CD4-positive, alpha-beta T cell treated with Interleukin-17A for 1 hour (primary cell): ENCODE measurements at places on chromosomes 3 and 15.

GRCh38 chr15:63029676-63030075 is 12.9 kb upstream of the TPM1 start:
- no peak for DNase-seq

DNA sequence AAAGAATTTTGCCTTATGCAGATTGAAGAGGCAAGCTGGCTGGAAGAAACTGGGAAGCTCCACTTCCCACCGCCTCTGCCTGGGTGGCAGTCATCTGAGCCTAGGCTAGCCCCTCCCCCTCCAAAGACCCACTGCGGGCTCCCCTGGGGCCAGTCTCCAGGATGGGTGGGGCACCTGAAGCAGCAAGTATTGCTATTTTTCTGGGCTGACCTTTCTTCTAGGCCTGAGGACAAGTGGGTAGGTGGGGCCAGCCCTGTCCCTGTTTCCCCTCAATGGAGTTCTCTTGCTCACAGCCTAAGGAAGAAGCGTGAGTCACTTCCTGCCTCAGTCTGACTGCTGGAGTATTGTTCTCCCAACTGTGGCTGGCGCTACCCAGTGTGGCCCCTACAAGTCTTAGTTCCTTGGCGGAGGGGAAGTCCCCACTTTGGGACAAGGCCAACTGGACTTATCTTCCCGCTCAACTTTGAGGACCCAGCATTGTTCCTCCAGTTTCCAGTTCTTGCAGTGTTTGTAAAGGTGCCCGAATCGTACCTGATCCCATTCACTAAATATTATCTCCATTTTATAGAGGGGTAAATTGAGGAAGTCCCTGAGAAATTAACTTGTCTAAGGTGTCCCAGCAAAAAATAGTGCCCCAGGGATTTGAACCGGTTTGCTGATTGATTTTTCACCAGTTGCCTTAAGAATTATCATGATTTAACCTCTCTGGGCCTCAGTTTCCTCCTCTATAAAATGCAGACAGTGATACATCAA is 1.4 kb downstream of the FURIN start:
- DNase-seq: peak; percentile 42

GRCh38 chr3:175399156-175399840 is 540.2 kb downstream of the NAALADL2 start:
- DNase-seq: no peak

DNA sequence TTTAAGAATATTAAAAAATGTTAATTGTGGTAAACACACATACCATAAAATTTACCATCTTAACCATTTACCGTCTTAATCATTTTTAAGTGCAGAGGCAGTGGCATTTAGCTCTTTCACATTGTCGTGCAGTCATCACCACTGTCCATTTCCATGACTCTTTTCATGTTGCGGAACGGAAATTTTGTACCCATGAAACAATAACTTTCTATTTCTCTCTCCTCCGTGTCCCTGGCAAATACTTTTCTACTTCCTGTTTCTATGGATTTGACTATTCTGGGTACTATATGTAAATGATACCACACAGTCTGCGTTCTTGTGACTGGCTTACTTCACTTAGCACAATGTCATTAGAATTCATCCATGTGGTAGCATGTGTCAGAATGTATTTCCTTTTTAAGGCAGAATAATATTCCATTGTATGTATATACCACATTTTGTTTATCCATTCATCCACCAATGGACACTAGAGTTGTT is 27.9 kb downstream of the AKAP13 start:
- DNase-seq: peak; percentile 45

- DNase-seq: no peak
Observed at GRCh38 chr15:69786136-69786701, 311.5 kb downstream of the TLE3 start.

DNA sequence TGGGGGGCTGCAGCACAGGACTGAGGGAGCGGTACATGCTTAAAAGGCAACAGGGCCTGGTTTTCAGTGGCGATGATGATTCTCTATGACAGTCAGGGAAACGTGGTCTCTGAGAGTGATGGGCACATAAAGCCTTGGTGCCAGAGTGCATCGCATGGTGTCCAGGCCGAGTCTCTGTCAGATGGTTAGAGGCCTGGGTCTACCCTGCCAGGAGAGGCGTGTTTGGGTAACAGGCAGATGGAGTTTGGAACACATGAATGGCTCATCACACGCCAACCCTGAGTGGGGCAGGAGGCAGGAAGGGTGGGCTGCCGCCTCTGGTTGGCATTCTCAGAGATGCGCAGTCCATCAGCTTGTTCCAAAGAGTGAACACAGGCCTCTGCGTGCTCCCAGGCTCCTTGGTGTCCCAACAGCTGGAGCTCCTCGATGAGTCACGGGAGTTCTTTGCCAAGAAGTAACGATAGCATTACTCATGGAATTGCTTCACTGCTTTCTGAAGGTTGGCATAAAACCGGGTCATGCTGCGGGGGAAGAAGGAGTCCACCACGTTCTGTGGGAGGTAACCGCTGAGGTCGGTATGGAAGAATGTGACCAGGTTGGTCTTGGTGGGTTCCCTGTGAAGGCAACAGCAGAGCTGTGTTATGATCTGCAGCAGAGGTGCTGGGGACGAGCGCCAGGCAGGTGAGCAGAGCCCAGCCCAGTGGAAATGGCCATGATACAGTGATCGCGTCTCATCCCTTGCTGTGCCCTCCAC is 11.0 kb downstream of the STARD5 start:
- DNase-seq: no peak

DNA sequence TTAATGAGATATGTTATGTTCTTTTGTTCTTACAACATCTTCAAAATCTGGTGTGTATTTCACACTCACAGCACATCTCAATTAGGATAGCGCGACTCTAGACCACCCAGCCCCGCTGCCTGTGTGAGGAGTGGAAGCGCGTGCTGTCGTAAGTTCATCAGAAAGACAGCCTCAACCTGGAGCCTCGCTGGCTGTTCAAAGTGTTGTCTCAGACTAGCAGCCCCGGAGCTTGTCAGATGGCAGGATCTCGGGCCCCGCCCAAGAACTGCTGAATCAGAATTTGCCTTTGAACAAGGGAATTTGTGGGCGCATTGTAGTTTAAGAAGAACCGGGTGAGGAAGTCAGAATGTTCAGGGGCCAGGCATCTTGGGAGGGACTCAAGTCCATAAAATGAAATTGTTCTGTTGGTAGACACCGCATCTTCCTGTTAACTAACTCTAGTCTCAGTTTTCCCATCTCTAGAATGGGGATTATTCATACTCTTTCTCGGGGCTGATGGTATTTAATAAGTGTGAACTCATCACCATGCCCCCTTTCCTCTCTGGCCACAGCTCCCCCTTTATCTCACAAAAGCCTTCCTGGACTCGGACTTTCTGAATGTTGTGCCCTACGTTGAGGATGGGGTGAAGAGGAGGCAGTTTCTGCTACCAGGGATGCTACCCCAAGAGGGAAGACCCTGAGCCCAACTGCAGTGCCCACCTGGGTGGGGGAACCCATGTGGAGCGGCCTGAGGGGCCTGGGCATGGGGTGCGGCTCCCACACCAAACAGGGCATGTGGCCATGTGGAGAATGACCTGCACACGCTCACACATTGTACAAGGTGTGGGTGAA is 40.4 kb downstream of the BHLHE40 start:
- DNase-seq: peak; percentile 83

GRCh38 chr3:70951316-70951715 is 632.2 kb downstream of the FOXP1 start:
- DNase-seq: no peak

GRCh38 chr3:146262371-146263110 is 11.6 kb upstream of the PLSCR4 start:
- no peak for DNase-seq

DNA sequence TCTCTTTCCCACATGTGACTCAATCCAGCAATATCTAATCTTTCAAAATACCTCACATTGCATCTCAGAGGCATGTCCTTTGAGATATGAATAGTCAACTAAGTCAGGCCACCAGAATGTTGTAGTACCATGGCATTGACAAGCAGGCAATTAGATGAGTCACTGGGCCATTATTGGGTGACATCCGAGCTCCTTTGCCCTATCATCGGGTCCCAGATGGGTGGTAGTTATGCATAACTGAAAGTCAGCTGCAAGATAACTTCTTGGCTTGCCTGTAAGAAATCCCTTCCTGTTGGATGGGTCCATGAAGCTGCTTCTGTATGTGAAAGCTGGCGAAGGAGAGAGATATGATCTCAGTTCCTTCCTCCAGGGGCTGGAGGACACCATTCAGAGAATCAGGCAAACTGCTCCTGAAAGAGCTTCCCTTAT is 32.8 kb downstream of the ARRDC4 start:
- no peak for DNase-seq

DNA sequence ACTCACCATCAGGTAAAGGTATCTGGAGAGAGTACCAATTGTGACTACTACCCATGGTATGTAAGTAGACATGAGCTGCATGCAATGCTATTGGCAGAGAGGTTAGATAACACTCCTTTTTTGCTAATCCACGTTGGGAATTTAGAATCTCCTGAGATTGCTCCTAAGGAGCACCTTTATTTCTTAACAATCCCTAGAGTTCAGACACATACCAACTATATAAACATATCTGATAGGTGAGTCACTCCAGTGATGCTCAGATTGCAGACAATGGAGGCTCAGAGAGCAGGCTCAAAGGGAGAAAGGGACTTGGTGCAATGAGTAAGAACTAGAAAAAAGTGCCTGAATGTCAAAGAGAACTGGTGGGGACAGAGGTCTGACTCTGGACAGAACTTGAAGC is 47.0 kb upstream of the LRRFIP2 start:
- no peak for DNase-seq

GRCh38 chr15:68465861-68466560 is 34.0 kb upstream of the ITGA11 start:
- no peak for DNase-seq

DNA sequence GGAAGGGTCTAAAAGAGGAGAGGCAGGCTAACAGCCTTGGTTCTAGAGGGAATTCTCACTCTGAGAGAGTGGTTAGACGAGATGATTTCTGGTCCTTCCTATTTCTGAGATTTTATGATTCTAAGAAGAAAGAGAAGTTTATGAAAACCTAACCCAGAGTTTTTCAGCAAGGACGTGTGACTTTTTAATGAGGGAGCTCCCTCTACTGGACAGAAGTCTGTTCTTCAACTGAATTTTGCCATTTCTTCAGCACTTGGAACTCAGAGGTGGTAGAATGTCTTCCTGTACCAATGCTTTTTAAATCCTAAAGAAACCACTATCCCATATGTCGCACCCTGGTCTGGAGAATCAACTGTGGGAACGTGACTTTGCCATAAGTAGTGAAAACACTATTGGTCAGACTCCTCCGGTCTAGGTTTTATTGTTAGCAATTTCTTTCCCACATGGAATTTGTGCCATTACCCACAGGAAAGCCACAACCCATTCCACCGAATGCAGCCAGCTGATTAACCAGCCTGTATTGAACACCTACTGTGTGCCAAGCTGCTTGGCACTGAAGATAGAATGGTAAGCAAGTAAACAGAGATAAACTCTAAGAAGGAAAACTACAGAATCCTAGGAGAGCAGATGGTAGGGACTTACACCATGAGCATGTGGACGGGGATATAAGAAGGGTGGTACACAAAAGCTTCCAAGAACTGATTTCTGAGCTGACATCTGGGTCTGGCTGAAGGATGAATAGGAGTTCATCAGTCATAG is 199.5 kb upstream of the LMCD1 start:
- DNase-seq: peak; percentile 49

DNA sequence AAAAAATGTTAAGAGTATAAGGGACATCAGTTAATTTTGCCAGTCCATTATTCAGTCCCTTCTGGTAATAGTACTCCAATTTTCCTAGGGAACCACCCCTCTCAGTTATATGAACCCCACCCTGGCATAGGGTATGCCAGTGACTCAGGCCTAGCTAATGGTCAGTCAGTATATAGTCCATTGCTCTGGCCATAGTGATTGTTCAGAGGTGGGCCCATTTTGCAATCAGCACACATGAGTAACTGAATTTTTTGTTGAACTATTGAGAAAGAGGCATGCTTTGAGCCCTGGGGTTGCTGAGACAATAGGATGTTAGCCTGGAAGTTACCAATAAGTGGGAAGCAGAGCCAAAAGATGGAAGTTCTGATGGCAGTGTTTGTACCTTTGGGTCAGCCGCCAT is 4.1 kb downstream of the LRCH3 start:
- DNase-seq: no peak

DNA sequence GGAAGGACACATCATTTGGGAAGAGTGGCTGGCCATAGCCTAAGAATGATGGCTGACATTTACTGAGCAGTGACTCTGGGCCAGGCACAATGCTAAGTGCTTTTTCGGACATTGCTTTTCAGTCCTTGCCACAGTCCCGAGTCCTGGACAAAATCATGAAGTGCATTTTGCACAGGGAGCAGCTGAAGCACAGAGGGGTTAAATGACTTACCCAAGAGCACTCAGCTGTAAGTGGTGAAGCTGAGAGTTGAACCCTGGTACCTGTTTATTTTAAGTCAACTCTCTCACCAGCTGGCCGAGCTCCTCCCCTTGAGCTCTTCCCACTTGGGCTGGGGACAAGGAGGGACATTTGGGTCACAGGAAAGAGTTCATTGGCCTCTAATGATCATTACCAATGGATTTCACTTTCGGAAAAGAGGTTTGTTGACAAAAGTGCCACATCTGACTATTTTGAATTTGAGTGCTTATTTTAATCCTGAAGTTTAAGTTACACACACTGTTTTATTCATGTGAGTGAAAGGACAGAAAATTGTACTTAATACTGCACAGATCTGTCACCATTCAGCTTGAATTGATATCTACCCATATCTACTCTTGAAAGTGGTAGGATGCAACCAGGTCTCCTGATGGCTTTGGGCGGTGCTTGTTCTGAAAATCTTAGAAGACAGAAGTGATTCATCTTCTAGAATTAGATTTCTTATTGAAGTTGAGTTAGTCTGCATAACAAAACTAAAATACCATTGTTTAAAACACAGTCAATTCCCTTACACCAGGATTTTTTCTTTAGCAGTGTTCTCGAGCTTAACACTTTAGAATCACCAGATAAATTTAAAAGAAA is 368.7 kb upstream of the PROK2 start:
- no peak for DNase-seq

- DNase-seq: no peak
Observed at GRCh38 chr3:69690-70089, 126.9 kb upstream of the CHL1 start.

GRCh38 chr3:63060412-63060811 is 185.2 kb upstream of the CADPS start:
- DNase-seq: no peak

- DNase-seq: no peak
Observed at GRCh38 chr3:70742081-70742480, 429.6 kb upstream of the MDFIC2 start.

DNA sequence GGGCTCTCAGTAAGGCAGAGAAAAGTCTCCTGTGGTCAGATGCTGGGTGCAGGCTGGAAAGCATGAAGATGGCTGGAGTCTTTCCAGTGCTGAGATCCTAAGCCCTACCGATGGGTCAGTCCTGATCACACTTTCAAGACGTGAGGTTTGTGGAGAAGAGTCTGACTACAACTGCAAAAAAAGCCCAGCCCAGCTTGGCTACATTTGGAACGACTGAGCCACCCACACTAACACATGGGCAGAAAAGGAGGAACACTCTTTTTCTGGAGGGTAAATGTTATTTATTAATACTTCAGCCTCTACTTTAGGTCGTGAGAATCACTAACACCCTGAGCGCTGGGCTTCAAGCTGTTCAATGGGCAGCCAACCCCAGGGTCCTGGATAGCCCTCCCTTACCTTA is 22.0 kb upstream of the C3orf22 start:
- no peak for DNase-seq

GRCh38 chr15:66388576-66388975 is 1.9 kb downstream of the MAP2K1 start:
- no peak for DNase-seq
